Activated CD4-positive, alpha-beta T cell treated with anti-CD3 and anti-CD28 coated beads, Interleukin-2, Interleukin-4, amounts not matched to agents 100 ng/mL and 50 ng/mL, durations not matched to agents 16 hours and 8 hours (primary cell): ENCODE measurements at places on chromosomes 6 and 20.

GRCh38 chr6:7691021-7691420 lies 34.9 kb upstream of the BMP6 start:
- no peak for DNase-seq

GRCh38 chr6:159169193-159169555 lies at the start of gene FNDC1:
Gene FNDC1 (plus strand): TSS chr6:159169400. CDS start chr6:159169597, 197 bp downstream.
- DNase-seq = peak; percentile 55

- no peak for DNase-seq
Observed at GRCh38 chr6:47034926-47035325, 7.2 kb downstream of the ADGRF1 start.

GRCh38 chr20:41497186-41497895 lies 120.8 kb downstream of the CHD6 start:
- no peak for DNase-seq

GRCh38 chr6:34055223-34055933 lies 90.5 kb downstream of the GRM4 start:
- peak; percentile 60 for DNase-seq

- no peak for DNase-seq
Observed at GRCh38 chr6:52361414-52361944, 472 bp upstream of the PAQR8 start.

DNA sequence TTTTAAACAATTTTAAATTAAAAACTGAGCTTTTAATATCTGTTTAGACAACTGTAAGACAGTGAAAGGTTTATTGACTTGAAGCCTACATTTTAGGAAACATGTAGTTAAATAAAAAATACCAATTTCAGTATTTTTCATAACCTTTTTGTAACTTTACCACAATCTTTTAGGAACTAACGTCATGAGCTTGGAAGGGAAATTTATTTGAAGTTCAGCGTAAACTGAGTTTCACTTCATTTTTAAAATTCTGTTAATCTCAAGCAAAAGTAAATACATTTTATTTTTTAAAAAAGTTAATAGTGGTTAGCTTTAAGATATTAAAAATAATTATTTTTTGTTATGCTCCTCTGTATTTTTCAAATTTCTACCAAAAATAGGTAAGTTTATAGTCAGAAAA lies 5.5 kb downstream of the CST7 start:
- no peak for DNase-seq

GRCh38 chr6:137699031-137699683 lies 167.9 kb upstream of the TNFAIP3 start:
- peak; percentile 50 for DNase-seq

DNA sequence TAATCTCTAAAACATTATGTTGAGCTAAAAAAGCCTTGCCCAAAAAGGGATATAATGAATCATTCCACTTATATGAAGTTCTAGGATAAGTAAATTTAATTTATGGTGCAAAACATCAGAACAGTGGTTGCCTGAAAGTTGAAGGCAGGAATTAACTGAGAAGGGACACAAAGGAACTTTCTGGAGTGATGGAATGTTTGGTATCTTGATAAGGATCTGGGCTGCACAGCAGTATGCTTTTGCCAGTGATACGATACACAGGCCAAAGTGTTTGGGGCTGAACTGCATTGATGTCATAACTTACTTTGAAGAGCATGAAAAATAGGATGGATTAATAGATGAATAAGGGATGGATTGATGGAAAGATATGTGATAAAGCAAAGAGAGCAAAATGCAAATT lies 146.1 kb upstream of the LRFN2 start:
- DNase-seq = no peak

DNA sequence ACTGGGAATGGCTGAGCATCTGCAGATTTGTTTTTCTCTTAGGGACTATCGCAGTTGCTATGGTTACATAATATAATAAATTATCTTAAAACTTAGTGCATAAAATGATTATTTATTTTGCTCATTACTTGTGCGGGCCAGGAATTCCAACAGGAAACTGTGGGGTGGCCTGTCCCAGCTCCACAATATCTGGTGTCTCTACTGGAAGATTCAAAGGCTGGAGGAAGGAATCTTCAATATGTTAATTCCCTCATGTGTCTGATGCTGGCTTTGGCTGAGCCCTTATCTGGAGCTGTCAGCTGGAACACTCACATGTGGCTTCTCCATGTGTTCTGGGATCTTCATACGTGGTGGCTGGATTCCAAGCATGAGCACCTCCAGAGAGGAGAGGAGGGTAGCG lies 23.9 kb upstream of the B3GAT2 start:
- DNase-seq = no peak

DNA sequence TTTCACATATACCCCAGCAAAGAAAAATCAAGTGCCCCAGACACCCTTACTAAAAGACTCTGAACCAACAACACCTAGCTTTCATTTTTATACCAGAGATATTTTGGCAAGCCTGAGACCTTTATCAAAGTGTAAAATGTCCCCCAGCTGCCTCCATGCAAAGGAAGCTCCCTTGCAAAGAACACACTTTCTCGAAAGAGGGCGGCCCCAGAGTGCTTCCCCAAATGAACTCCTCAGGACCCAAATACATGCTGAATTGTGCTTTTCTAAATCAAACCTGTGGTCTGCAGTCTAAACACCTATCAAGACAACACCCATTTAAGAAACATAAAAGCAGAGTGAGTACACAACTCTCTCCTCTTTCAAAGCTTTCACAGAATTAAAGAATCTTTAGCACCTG lies 490 bp downstream of the IPCEF1 start:
- no peak for DNase-seq

DNA sequence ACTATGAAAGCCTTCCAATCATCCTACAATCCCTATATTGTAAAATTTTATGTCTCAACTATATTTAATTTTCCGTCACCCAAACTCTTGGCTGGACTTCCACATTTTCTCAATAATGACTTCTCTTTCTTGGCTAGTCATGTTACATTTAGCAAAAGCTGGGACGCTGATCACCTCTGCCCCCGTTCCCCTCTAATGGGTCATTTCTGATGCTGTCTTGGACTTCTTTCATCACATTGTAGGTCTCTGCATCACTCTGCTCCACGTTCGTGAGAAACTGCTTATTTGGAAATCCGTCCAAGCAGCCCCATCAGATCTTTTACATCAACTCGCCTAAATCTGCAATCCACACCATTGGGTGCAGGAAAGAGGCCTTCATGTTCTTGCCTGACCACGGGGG lies 203.8 kb downstream of the MYLK4 start:
- DNase-seq = no peak

DNA sequence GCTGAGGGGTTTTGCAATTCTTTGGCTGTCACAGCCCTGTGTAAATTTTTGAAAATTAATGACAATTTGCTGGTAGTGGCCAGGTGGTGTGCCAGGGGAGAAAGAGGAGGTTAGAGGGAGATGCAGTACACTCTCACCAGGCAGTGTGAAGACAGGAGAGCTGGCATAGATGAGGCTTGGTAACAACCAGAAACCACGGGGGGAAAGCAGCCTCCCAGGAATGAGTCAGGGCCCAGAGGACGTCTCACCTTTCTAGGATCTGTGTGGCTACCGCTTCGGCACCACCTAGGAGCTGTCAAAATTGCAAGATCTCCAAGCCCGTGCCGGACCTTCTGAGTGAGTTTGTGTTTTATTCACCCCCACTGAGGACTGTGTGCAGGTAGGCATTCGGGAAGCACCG lies 171.4 kb downstream of the PACRG start:
- DNase-seq = no peak

DNA sequence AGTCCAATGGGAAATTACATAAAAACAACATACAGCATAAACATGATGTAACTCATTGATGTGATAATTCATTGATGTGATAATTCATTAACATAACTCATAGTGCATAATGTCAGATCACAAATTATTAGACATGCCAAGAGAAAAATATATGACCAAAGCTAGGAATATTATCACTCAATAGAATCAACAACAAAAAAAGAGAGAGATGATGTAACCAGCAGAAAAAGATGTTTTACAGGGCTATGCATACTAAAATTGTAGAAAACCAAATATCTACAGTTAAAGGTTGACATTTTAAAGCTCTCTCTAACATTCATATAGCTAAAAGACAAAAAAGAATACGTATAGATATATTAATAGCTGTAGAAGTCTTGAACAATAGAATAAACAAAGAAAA lies 1067.2 kb upstream of the ADGRB3 start:
- no peak for DNase-seq

- DNase-seq = no peak
Observed at GRCh38 chr6:137362878-137363804, 131.1 kb downstream of the OLIG3 start.
